ENCODE measurements at places on chromosomes 3 and 15.

- DNase-seq, result peak; percentile 23
Observed at GRCh38 chr15:44593042-44593736, 56.2 kb downstream of the EIF3J start.

DNA sequence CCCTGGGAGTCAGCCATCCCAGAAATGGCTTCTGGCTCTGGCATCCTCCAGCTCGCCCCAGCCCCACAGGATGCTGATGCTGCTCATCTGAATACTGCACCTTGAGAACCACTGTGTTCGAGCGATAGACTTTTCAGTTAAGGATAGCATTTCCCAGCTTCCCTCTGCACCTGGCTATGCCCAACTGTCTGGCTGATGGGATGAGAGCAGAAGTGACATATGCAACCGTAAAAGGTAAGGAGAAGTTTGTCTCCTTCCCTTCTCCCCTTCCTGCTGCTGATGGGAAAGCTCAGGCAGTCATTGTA is 9.7 kb upstream of the HHATL start:
- DNase-seq, result no peak

- no peak for DNase-seq
Observed at GRCh38 chr15:82979726-82980125, 6.3 kb upstream of the RAMAC start.

GRCh38 chr3:97278506-97278905 is 464.1 kb downstream of the EPHA6 start:
- no peak for DNase-seq

- no peak for DNase-seq
Observed at GRCh38 chr3:19226479-19226878, 78.2 kb downstream of the KCNH8 start.

DNA sequence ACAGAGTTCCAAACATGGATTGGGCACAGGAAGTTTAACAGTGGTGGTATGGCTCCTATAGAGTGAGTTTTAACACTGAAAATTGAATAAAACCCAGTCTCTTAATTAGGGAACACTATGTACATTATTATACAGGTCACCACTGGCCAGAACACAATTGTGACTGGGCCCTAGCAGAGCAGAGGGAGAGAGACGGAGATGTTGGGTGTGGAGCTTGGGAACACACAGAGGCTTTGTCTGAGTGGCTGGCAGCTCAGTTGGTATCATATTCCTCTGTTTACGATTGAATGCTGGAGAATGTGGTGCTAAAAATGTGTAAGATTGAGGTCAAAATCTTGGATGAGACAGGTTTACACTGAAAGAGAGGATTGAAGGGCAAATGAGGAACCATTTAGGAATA is 6.8 kb upstream of the MOBP start:
- DNase-seq, result no peak

DNA sequence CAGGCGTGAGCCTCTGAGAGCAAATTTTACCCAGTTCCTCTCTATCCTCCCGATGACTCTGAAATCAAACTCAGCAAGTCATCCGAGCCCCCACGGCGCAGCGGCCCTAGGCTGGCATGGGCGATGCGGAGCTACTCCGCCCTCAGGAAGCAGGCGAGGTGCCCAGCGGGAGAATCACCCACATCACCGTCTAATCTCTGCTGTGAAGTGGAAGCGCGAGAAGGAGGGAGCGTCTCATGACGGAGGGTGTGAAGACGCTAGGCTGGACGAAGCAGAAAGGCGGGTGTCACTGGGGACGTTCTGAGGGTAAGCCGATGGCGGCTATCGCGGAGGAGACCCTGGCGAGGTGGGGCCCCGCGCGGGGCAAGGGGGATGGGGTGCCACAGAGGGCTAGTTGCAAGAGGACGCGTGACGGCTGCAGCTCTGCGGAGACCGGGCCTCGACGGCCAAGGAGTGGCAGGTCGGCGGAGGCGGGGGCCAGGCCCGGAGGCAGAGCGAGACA is 9.1 kb upstream of the GNAI2 start:
- peak; percentile 64 for DNase-seq

- no peak for DNase-seq
Observed at GRCh38 chr3:61094608-61095007, 156.6 kb downstream of the FHIT start.

- no peak for DNase-seq
Observed at GRCh38 chr3:65448120-65448519, 590.6 kb downstream of the MAGI1 start.

DNA sequence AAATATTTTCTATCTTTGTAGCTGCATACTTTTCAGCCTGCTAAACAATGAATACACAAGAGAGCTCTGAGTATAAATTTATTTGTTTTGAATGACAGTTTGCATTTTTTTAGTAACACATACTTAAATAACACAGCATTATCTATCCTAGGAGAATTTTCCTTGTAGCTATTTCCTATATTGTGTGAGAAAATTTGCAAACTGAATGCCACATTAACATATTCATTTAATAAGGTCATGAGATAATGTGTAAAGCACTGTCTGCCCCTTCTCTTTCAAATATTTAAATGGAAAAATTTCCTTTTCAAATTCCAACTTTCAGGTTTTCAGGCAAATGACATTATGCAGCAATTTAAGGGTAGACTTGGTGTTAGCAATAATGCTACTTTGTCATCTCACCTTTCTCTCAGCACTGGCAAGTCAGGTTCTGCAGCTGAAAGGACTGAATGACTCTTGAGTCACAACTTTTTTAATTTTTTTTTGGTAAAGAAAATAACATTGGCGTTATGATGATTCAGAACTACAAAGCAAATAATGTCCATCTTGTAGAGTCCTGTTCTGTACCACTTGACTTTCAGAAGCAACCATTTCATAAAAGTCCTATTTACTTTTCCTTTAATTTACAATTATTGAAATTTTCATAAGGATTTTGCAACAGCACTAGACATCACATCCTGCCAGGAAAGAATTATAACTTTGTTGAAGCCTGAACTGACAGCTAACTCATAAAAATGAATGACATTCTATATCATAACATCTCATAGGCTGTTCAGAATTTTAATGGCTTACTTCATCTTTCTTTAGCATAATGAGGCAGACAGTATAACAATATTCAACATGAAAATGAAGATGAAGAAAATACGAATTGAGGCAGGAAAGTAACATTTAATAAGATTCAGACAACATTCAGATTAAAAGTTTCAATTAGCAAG is 681.6 kb upstream of the SEMA6D start:
- no peak for DNase-seq

- DNase-seq, result no peak
Observed at GRCh38 chr3:4850928-4851265, 128.3 kb upstream of the BHLHE40 start.

DNA sequence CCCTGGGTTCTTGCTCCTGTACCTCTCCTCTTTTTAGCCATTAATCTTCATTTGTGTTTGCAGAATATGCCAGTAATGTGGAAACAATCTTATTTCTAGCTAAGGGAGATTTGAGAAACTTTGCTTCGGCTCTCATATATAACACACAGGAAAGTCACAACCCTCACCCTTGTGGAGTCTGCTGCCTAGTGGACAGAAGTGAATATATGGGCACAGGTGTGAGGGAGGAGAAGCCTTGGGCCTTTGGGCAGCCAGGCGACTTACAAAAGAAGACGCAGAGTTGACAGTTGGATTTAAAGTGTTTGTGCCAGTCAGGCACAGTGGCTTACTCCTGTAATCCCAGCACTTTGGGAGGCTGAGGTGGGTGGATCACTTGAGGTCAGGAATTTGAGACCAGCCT is 181.8 kb upstream of the TBL1XR1 start:
- peak; percentile 26 for DNase-seq

DNA sequence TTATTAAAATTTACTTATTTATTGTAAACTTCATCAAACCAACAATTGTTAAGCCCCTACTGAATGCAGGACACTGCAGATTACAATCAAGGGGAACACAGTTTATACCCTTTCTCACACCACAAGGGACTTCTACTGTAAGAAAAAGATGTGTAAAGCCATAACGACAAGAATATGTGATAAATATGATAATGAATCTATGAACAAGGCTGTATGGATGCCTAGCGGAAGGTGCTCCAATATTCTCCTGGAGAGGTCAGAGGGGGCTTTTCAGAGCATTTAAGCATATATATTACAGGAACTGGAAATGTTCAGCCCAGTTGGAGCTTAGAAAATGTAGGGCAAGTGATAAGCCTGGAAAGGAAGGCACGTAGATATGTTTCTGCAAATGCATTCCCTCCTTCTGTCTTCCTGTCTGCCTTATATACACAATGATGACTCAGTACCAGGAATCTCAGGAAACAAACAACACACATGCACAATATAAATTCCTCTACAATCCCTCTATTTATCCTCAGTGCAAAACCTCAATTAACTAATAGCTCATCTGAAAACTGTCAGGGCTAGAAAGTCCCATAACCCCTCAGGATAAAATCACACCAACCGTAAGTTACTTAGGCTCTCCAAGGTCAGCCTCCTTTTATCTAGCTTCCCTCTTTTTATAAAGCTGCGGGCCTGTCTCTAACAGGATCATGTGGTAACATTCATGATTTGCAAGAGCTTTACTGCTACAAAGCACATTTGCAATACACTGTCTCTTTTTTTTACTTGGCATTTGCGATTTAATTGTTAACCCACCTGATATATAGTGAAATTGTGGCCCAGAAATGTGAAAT is 393.1 kb downstream of the LPP start:
- DNase-seq, result no peak

- DNase-seq, result no peak
Observed at GRCh38 chr3:15309662-15310335, 22.6 kb downstream of the SH3BP5 start.

- DNase-seq, result no peak
Observed at GRCh38 chr3:183485093-183485492, 56.7 kb upstream of the MCF2L2 start.

DNA sequence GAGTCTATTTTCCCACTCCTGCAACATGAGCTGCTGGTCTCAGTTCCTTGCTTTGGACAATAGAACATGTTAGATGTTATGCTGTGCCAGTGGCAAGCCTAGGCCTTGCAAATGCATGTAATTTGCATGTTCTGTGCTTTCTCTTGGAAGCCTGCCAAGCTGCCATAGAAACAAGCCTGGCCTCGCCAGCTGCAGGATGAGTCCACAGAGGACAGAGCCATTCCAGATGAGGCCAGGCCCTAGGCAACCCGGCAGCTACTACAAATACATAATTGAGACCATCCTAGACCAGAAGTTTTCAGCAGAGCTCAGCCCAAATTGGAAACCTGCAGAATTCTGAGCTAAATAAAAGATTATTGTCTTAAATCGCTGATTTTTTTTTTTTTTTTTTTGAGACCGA is 39.6 kb downstream of the TRIM69 start:
- DNase-seq, result peak; percentile 24

- DNase-seq, result no peak
Observed at GRCh38 chr3:120550546-120550945, 45.6 kb upstream of the NDUFB4 start.

GRCh38 chr3:176920766-176921160 is 276.5 kb downstream of the TBL1XR1 start:
- no peak for DNase-seq

DNA sequence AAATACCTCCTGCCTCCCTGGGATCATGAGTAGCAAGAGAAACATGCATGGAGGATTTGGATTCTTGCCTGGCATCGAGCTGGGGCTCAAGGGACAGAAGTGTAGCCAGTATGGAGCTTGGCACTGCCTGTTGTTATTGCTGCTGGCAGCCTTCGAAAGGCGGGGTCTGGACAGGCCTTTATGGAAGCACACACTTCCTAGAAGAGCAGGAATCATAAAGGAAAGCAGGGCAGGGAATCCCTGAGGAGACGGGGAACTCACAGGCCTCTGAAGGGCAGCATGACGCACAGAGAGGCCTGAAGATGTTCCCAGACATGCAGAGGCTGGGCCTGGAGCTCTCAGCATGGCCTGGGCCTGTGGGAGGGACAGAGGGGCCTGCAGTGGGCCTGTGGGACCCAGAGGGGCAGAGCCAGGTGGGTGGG is 18.6 kb upstream of the SLC41A3 start:
- no peak for DNase-seq

DNA sequence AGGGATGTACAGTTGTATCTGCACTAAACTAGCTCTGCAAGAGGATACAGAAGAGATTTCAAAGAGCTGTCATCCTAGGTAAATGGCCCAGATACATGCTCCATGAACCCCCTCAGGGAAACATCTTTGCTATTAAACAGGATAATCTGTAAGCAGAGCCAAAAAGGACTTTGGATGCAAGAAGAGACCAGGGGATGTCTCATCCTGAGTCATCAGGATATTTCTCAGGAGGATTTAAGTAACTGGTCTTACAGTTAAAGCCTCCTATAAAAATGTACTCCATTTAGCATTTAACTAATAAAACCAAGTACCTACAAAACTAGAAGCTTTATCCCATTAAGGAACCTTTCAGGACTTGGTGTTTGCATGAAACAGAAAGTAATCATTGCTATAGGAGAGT is 48.2 kb upstream of the PHLDB2 start:
- no peak for DNase-seq

GRCh38 chr15:55277715-55278114 is 11.9 kb downstream of the RAB27A start:
- no peak for DNase-seq

DNA sequence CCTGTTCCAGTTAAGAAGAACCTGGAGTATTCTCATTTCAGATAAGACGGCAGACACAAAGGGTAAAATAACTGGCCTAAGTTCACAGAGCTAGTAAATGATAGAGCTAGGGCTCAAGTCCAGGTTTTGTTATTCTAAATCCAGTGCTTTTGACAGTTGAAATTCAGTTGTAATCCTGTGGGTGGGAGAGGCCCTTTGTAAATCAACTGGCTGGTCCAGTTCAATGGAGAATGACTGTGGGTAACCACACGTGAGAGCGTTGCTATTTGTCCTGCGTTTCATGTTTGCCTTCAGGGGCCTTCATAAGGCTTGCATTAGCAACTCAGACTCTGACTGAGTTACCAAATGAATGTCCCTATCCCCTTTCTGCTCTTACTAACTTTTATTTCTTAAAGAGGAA is 24.2 kb upstream of the CD96 start:
- DNase-seq, result no peak

- no peak for DNase-seq
Observed at GRCh38 chr3:46942481-46943236, 33.9 kb downstream of the CCDC12 start.

GRCh38 chr3:14154276-14154675 is 24.1 kb downstream of the XPC start:
- no peak for DNase-seq

GRCh38 chr3:165491487-165491886 is 295.3 kb upstream of the SLITRK3 start:
- no peak for DNase-seq

DNA sequence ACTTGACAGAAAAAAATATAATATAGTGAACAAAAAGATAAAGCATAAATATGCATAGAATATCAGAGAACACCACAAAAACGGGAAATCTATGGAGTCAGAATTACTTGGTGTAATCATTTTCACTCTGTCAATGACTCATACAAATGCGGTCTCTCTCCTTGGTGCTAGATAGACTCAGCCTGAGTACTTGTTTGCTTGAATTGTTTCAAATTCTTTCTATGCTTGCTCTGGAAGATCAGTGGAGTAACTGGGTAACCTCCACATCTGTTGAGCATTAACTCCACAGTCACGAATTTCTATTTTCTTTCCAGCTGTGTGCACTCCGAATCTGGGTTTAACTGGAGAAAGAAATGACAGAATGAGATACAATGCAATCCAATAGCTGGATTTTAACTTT is 760.4 kb downstream of the ZPLD1 start:
- no peak for DNase-seq

- DNase-seq, result no peak
Observed at GRCh38 chr3:194166682-194167479, 30.9 kb downstream of the HES1 start.
